ENCODE measurements at places on chromosomes 7 and 10. TPM values are rescaled to one million over a fixed set of nuclear protein-coding genes. Genes with fewer than 3 reads are reported as not detected.

DNA sequence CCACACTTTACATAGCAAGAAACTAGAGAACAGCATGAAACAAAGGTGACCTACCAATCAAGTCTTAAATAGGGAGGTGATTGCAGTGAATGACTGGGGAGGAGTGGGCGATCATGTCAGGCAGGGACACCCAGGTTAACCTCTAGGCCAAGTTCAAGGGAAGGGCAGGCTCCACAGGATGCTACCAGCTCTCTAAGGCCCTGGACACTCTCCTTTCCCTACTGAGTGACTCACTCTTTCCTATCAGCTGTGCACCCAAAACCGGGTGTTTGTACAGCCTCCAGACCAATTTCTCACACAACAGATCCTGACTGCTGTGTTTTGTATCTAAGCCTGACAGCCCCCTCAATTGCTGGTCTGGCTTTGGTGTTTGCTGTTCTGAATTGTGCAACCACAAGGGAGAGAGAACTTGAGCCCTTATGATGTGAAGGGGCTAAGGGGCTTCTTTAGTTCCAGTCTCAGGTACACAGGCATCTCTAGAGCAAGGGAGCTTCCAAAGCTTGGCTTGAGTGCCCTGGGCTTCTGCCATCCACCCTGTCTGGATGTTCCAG lies 107.8 kb downstream of the TBXAS1 start:
- no peak overlapping the region for H3K4me3 ChIP-seq
- H3K36me3 ChIP-seq = no peaks in the 10 kb centered on the region
- peak; percentile 20 for DNase-seq
- no peaks in the 10 kb centered on the region for H3K4me1 ChIP-seq

SLC18A2 gene
- total RNA-seq = not detected

DNA sequence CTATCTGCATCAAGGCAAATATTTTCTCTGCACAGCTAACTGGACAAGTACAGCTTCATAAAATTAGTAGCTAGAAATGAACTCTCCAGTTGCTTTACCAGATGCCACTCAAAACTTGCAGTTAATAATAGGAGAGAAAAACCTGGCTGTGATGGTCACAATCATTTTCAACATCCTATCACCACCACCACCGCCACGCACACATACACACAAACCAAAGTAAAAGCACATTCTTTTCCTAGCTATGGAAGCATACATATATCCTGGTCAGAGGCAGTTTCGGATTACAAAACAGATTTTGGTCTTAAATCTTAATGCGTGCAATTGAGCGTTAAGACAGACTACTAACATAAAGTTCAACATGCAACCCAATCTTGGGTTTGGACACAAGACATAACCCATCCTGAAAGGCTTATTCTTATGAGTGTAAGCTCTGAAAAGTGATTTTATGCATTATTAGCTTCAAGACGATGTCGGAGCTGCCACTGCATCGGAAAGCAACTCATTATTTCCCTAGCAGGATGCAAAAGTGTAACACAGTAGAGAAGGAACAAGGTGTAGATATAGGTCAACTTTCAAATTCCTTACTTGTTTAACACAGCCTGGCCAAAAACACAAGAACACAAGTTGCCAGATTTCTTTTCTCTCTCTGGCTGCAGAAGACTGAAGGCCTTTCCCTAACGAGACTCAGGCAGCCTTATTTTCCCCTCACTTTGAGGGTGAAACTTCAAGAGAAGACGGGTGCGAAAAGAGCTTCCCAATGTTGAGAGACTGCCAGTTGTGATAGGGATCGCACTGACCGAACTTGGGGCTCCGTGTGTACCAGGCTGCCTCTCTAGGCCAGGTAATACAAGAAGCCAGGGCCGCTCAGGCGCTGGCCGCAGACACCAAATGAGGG lies 1.2 kb downstream of the CACUL1 start:
- peaks cover 3% of the 10 kb centered on the region for H3K36me3 ChIP-seq
- H3K4me3 ChIP-seq = peak overlapping the region; percentile 87
- no peak for DNase-seq

LHFPL3 gene
- total RNA-seq = not detected

DNA sequence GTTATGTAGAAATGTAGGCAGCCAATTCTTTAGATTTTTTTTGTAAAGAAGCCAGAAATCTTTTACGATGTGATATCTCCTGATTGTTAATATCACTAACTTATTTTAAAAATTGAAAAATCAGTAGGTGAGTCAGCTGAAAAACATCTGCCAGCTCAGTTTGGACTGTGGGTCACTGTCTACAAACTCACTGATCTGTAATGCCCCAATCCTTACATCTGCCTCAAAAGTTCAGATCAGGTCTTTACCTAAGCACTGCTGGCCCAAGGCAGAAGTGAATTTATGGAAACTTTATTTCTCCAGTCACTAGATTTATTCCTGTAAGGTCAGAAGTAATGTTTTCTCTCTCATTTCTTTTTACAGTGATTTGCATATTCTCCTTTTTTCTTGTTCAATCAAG lies 31.0 kb upstream of the FAM13C start:
- H3K27ac ChIP-seq = no peak overlapping the region
- DNase-seq = no peak
- no peaks in the 10 kb centered on the region for H3K4me1 ChIP-seq
- H3K4me3 ChIP-seq = no peak overlapping the region

PRLHR gene
- total RNA-seq = not detected

DNA sequence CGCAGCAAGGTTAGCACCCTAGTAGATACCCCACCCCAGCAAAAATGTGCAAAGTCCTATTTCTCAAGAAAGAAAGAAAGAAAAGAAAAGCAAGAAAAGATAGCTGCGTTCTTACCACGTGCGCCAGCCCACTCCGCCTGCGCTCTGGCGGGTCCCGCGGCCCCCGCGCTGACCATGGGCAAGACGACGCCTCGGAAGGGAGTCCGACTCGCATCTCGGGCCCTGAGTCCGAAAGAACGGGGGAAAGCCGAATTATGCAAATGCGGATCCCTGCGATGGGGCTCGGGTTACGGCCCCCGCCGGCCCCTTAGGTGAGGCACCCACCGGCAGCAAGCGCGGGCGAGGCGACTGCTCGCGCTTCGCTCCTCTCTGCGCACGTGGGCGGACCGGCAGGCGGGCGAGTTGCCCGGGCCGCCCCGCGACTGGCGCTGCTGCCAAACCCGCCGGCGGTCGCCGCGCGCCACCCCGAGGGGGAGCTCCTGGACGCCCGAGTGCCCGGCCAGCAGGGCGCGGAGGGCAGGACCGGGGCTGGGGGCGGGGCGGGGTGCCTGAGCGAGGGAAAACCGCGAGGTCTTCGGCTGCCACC lies 2.4 kb upstream of the EGR2 start:
- DNase-seq = no peak
- H3K27me3 ChIP-seq = peaks cover 37% of the 10 kb centered on the region
- peak overlapping the region; percentile 83 for H3K4me3 ChIP-seq
- H3K27ac ChIP-seq = no peak overlapping the region
- H3K36me3 ChIP-seq = no peaks in the 10 kb centered on the region

DNA sequence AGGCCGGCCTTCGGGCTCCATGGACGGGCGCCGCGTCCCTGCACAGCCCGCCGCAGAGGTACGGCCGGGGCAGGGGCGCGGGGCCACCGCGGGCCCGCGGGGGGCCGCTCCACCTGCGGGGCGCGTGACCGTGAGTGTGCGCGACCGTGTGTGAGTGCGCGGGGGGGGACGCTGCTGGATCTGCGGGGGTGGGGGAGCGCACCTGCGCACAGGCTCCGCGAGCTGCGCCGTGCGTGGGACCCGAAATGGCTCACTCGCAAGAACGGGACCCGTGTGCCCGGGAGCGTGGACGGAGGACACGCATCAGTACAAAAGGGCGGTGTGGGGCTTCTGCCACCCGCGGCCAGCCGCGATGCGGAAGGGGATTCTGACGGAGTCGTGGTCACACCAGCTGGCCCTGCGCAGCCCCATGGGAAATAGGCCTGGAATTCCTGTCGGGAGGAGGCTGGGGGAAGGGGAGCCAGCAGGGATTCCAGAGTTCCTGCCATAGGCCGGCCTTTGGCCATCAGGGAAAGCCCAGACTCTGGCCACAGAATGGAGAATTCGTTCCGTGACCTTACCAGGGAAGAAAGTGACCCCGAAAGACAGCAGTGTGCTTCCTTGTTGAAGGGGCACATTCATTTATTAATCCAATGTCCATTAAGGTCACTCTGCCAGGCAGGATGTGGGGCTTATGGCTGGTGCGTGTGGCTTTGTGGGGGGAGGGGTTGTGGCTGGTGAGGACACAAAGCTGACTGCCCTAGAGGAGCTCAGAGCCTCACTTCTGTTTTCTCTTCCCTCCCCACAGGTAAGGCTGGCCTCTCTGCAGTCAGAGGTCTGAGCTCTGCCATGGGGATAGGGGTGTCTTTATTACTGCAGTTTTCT lies 494 bp downstream of the REPIN1 start:
- H3K27ac ChIP-seq = peak overlapping the region; percentile 98
- H3K27me3 ChIP-seq = peaks cover 6% of the 10 kb centered on the region
- peak; percentile 41 for DNase-seq
- H3K4me3 ChIP-seq = peak overlapping the region; percentile 96

GJD4 gene
- total RNA-seq = not detected

GPR26 gene
- total RNA-seq = not detected
